ENCODE measurements at places on chromosomes 1 and 21. TPM values are rescaled to one million over a fixed set of nuclear protein-coding genes. Genes with fewer than 3 reads are reported as not detected.

DNA sequence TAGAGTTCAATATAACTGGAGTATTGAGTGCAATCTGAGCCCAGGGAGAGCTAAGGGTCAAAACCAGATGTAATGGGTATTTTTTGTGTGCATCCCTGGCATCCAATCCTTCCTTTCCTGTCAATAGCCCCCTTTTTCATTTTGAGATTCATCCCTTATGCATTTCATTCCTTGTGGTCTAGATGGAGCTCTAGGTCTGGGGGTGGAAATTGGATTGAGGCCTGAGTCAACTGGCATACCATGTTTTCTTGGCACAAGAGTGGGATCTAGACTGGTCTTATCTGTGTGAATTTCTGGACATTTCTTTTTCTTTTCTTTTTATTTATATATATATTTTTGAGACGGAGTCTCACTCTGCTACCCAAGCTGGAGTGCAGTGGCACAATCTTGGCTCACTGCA is 67.3 kb upstream of the RAB3GAP2 start:
- no peak for DNase-seq

- no peak for DNase-seq
These were observed 41.5 kb downstream of the SNX7 start for GRCh38 chr1:98702976-98703375.

SPRR2A gene
- total RNA-seq, result not detected

DNA sequence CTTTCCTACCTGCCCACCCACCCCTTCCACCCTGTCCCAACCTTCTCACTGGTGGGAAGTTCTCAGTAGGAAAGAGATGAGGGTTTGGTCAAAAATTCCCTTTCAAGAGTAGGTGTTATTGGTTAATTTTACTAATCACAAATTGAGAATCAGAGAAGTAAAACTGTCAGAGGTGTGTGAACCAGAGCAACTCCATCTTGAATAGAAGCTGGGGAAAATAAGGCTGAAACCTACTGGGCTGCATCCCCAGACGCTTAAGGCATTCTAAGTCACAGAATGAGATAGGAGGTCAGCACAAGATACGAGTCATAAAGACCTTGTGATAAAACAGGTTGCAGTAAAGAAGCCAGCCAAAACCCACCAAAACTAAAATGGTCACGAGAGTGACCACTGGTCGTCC is 11.5 kb downstream of the PLA2G2D start:
- no peak for DNase-seq

GRCh38 chr21:27825035-27825434 is 858.1 kb upstream of the ADAMTS5 start:
- no peak for DNase-seq

SOAT1 gene
- total RNA-seq, result 28.2 TPM

KRTAP13-2 gene
- total RNA-seq, result not detected

DNA sequence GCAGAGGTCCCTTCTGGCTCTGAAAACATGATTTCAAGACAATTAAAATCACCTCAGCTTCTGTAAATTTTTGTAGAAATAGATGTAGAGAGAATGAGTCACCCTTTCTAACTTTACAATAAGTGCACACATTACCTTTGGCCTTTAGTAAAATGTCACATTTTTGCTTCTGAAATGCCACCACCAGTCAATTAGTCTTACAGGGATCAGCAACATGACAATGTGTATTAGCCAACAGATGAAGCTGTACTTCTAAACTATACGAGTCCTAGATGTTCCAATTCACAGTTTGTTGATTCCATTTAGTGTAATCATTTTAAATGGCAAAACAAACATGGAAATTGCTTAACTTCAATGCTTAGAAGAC is 23.1 kb downstream of the C21orf91 start:
- no peak for DNase-seq

DNA sequence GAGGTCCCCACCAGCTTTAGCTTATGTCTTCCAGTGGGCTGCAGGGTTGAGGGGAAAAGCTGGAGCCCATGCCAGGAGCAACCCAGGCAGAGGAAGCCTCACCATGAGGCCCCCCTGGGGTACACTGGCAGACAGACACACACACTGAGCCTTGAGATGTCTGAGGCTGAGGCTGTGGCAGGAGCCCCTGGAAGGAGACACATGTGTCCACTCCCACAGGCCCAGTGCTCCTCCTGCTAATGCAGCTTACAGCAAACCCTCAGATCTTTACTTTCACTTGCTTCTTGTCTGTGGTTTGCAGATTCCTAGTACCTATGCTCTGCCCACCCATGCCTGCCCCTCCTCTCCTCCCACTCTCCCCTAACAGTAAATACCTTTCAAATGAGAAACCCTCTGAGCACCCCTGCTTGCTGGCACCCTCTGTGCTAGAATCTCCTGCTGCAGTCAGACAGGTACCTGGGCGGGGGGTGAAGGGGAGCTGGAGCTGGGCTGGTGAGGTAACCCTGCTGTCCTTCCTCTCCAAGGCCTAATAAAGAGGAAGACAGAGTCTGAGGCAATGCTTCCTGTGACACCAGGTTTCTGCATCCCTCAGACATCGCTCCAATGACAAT is 63.4 kb upstream of the NEK2 start:
- no peak for DNase-seq

DNA sequence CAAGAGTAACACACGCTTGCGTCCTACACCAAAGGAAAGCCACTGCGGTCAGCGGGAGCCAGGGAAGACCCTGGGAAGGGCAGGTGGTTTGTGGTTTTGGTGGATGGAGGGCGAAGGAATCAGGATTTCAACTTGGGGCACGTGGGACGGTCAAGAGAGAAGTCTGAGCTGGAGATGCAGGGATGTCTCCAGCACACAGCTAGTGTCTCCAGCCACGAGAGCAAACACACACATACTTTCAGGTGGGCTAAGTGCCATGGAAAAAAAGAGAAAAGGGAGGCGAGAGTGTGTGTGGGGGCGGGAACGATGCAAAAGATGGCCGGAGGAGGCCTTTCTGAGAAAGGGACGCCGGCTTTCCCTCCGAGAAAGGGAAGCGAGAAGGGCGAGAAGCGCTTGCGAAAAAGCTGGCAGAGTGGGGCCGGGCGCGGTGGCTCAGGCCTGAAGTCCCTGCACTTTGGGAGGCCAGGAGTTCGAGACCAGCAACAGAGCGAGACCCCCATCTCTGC is 1.4 kb upstream of the SRRM1 start:
- DNase-seq, result no peak

GRCh38 chr21:29242201-29242600 is 56.5 kb upstream of the BACH1 start:
- no peak for DNase-seq

- DNase-seq, result no peak
These were observed 49.7 kb downstream of the NTPCR start for GRCh38 chr1:232999956-233000625.

LMOD1 gene
- 92.2 TPM for total RNA-seq

- no peak for DNase-seq
These were observed 644 bp upstream of the PBXIP1 start for GRCh38 chr1:154956544-154956941.

LDLRAD1 gene
- total RNA-seq, result not detected

RC3H1 gene
- total RNA-seq, result 40.8 TPM

DNA sequence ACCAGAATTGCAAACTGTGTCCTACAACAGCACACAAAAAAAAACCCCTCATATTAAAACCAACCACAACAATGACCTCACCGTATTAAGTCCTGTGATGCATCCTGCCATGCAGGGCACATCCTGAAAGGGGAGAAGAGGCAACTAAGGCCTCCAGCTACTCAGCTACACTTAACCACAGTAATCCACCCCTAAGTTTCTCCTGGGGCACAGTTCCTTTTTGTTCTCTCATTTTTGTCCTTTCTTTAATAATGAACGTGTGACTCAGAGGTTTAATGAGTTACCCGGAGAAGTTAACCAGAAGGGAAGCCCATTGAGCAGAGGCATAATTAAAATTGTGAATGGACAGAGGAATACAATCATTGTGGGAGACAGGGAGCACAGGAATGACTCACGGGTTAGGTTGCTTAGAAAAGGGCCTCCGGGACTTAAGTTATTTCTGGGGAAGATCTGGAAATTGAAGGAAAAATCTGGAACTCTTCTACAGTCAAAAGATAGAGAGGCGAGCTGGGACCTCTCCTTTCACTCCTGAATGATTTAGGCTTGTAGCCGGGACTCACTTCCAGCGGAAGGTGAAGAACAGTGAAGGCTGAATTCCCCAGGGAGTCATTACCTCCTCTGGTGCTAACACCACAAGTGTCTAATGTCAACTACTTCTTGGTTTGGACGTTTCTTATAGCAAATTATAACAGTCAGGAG is 36.9 kb upstream of the HIVEP3 start:
- no peak for DNase-seq
